Pericardium fibroblast (primary cell): ENCODE measurements at places on chromosomes 2 and 18. TPM values are rescaled to one million over a fixed set of nuclear protein-coding genes. Genes with fewer than 3 reads are reported as not detected.

The SULT1C4 gene
- not detected in 2 replicates for total RNA-seq

The AP1S3 gene
- total RNA-seq, result 0.68 and 5.4 TPM in 2 replicates

The RBM44 gene
- total RNA-seq, result not detected in 2 replicates

The OBSL1 gene
- total RNA-seq, result 108 and 140 TPM in 2 replicates

The GNAL gene
- 0.35 and 1.3 TPM in 2 replicates for total RNA-seq

The THSD7B gene
- total RNA-seq, result 0.17 TPM in 1 of 2 replicates, not detected in the other
